T-helper 17 cell (primary cell): ENCODE measurements at places on chromosomes 7 and 10. TPM values are rescaled to one million over a fixed set of nuclear protein-coding genes. Genes with fewer than 3 reads are reported as not detected.

GRCh38 chr10:86109421-86109820 is 257.2 kb downstream of the GRID1 start:
- DNase-seq = no peak

- no peak for DNase-seq
Observed at GRCh38 chr7:116984917-116985316, 31.6 kb downstream of the ST7 start.

PALD1 gene
- total RNA-seq = 0.07 TPM

GRCh38 chr7:13949939-13950338 is 39.5 kb downstream of the ETV1 start:
- DNase-seq = no peak

NEURL1 gene
- total RNA-seq = 0.50 TPM
